ENCODE measurements at places on chromosomes 13 and 19.

- no peak for DNase-seq
Observed at GRCh38 chr19:49860336-49861102, 6.9 kb downstream of the PNKP start.

DNA sequence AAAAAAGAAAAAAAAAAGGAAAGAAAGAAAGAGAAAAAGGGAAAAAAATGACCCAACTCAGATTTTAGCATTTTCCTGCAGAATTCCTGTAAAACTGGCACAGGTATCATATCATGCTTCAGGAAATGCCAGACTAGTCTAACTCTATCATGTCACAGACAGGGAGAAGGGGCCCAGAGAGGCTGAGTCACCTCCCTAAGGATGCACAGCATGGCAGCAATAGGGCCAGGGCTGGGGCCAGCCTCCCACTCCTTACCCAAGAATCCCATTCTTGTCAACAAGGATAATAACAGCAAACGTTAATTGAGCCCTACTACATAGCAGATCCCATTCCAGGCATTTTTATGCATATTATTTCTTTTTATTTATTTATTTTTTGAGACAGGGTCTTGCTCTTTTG lies 8.5 kb downstream of the GPR4 start:
- DNase-seq: no peak

DNA sequence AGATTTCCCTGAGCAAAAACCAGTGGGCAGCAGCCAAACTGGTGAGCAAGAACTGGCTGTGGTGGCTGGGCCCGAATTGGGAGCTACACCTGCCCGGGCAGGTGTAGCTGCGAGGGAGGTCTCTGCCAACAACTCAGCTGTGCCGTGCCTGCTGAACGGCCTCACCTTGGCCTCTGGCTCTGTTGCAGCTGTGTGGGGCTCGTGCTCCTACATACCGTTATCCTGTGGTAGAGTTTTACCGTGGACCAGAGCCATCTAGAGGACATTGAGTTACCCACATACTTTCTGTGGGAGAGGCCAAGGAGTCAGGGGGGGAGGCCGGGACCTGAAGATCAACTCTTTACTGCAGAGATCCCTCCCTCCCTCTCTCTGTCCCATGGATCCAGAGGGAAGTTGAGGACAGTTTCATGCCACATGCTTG lies 113.2 kb downstream of the TM9SF2 start:
- DNase-seq: no peak

- no peak for DNase-seq
Observed at GRCh38 chr19:30174357-30174645, 197.9 kb upstream of the ZNF536 start.

- DNase-seq: no peak
Observed at GRCh38 chr13:36417331-36417730, 15.0 kb upstream of the CCNA1 start.

GRCh38 chr13:21058361-21058760 lies 3.0 kb downstream of the LATS2 start:
- no peak for DNase-seq

GRCh38 chr19:3793799-3794198 lies 7.6 kb upstream of the MATK start:
- DNase-seq: no peak

DNA sequence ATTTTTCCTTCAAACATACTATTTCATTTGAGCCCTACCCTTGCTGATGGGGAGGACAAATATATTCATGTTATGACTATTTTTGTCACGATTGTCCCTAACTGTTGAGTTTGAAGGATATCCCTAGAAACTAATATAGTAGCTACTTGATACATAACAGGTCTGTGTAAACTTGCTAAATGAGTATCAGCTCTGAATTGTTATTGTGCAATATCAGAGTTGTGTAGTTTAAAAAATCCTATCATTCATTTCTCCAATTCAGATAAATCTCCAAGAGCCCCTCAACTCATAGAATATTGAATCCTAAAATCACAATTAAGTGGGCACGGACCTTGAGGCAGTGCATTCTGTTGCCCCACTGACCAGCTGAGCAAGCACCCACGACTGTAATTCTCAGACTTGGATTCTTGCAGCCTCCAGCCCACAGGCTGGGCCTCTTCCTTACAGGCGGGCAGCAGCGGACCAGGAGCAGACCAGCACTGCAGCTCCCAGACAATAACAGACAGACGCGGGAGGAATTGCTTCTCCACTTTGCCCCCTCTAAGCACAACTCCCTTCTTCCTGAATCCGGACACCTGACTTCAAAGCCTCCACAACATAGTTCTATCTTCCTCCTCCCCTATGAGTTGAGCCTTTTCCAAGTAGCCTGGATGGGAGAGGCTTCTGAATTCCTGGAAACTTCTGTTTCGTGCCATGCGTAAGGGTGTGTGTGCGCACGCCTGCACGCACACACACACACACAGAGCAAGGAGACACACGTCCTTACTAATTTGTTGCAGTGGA lies 337.6 kb upstream of the ARGLU1 start:
- no peak for DNase-seq

GRCh38 chr13:97660594-97661260 lies 226.8 kb downstream of the RAP2A start:
- no peak for DNase-seq

- no peak for DNase-seq
Observed at GRCh38 chr13:31956980-31957644, 74.5 kb upstream of the FRY start.

- DNase-seq: no peak
Observed at GRCh38 chr19:50496189-50497021, 14.6 kb downstream of the JOSD2 start.

GRCh38 chr19:18733196-18733647 lies 49.7 kb downstream of the CRTC1 start:
- DNase-seq: no peak

DNA sequence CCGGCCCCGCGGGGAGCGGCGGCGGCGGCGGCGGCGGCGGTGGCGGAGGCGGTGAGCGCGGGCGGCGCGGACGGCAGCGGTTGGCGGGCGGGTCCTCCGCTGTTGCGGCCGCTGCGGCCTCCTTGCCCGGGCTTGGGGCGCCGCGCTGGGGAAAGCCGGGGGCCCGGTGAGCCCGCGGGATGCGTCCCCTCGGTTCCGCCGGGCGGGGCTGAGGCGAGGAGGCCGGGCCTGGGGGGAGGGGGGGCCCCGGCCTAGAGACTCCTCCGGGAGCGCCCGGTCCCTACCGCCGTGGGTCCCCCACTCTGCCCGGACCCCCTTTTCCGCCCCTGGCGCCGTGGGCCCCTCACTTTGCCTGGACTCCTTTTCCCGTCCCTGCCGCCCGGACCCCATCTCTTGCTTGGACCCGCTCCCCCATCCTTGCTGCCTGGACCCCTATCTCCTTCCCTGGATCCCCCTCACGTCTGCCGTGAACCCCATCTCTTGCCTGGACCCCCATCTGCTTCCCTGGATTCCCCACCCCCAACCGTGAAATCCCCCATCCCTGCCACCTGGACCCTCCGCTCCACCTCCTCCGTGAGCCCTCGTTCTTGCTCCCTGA lies 28.6 kb upstream of the NDUFS7 start:
- DNase-seq: no peak

DNA sequence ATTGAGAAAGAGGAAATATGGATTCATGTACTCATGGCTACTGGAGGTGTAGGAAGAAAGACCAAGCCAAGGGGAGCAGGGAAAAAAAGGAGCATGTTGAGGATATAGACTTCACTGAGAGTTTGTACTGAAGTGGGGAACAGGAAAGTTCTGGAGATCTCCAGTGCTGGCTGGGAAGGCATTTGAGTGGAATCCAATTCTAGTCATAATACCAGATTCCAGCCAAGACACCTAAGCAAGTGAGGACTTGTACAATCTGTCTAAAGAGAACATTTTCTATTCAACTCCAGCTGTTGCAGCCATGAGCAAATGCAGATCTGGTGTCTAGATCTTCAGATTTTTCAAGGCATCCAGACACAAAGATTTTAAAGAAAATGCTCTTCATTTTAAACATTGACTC lies 412.5 kb downstream of the OXGR1 start:
- no peak for DNase-seq

- no peak for DNase-seq
Observed at GRCh38 chr13:99251921-99252320, 6.3 kb downstream of the GPR18 start.

DNA sequence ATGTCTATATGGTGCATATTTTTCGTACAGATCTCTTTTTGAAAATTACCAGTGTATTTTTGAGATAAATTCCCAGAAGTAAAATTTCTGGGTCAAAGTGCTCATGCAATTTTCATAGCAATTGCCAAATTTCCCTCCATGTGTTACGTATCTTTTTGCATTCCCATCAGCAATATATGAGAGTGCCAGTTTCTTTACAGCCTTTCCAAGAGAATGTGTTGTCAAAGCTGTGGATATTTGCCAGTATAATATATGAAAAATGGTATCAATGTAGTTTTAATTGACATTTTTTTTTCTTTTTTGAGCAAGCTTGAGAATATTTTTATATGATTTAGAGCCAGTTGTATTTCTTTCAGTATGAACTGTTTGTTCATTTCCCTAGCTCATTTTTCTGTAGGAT lies 399.0 kb upstream of the KLF12 start:
- DNase-seq: no peak

DNA sequence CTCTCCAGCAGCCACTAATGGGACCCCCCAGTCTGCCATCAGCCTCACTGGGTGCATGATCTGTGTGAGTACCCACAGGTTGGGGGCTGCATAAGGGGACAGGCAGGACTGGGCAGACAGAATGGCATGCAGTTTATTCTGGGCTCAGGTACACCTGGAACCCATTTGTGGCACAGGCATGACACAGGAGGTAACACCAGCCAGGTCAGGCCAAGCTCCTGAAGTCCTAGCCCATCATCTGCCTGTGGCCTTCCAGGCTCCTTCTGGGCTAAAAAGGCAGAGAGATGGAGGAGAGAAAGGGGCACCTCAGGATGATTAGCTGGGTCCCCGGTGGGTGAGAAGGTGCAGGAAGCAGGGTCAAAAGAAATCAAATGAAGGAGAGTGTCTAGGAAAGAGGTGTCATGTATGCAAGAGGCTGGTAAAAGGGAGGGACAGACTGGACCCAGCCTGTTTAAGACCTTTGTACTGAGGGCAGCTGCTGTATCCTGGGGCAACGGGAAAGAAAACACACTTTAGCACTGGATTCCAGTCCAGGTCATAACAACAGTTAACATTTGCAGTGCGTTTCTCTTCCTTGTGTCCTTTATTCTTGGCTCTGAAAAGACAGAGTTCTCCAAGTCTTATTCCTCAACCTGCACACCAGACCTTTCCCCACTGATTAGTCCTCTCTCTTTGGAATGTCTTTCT lies 20.2 kb upstream of the DGKH start:
- no peak for DNase-seq

DNA sequence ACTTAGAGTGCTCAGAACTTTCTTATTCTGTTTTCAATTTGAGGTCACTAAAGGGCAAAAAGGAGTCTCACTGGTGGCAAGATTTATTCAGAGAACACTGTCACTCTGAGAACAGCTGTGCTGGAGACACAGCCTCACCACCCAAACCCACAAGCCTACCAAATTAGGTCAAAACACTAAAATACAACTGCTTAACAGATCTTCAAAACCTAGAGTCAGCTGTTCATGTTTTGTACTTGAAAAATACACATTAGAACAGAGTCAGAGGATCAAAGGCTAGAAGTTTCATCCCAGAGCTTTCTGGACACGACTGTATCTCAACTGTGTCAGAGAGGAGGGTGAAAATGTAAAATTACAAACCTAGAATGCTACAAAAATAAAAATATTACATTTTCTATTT lies 89.3 kb downstream of the MIPEP start:
- no peak for DNase-seq

GRCh38 chr19:2018752-2019151 lies 3.2 kb upstream of the BTBD2 start:
- no peak for DNase-seq

GRCh38 chr13:49450105-49450819 lies 6.2 kb downstream of the SETDB2 start:
- DNase-seq: no peak

- no peak for DNase-seq
Observed at GRCh38 chr19:50667177-50667758, 18.0 kb downstream of the C19orf81 start.

- DNase-seq: no peak
Observed at GRCh38 chr13:41398494-41399170, 58.7 kb upstream of the RGCC start.

GRCh38 chr13:106710266-106710665 lies 142.3 kb upstream of the ARGLU1 start:
- DNase-seq: no peak

DNA sequence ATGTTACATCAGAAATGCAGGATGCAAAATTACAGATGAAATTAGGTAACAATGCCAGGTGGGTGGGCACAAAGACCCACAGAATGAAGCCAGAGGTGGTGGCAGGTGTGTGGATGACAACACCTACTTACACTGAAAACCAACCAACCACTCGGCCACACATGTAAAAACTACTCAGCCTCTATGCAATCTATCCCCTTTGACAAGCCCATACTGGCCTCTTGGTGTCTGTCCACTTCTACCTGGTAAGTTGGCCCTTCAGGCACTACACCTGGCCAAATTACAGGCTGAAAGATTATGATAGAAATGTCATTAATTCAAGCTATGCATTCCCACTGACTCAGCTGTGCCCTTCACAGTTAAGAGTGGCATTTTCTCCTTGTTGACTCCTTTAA lies 50.0 kb downstream of the BRD4 start:
- no peak for DNase-seq

- no peak for DNase-seq
Observed at GRCh38 chr13:20127262-20127561, 33.6 kb downstream of the GJA3 start.

- DNase-seq: no peak
Observed at GRCh38 chr19:38284422-38284821, 19.6 kb upstream of the C19orf33 start.

DNA sequence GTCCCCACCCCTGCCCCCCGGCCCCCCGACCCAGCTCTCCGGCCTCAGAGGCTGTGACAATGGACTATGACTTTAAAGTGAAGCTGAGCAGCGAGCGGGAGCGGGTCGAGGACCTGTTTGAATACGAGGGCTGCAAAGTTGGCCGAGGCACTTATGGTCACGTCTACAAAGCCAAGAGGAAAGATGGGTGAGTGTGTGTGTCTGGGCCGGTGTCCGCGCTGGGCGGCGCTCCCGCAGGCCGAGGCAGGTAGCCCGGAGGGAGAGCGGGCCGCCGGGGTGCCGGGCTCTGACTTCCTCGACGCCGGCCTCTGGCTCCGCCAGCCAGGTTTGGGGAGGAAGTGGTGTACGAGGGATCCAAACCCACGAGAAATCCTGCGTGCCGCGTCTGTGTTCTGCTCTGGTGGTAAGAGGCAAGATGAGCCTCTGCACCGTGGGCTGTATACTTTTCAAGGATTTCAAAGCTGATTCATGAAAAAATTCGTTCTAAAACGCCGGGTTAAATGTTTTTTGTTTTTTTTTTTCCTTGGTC lies 718 bp downstream of the CDK8 start:
- DNase-seq: peak; percentile 16

- DNase-seq: no peak
Observed at GRCh38 chr13:47033216-47033615, 136.4 kb upstream of the HTR2A start.
